ENCODE measurements at places on chromosomes 4 and X.

- DNase-seq = no peak
These were observed 125.3 kb downstream of the SOWAHB start for GRCh38 chr4:76772498-76773106.

GRCh38 chr4:68365068-68365467 lies 15.2 kb upstream of the YTHDC1 start:
- DNase-seq = no peak

DNA sequence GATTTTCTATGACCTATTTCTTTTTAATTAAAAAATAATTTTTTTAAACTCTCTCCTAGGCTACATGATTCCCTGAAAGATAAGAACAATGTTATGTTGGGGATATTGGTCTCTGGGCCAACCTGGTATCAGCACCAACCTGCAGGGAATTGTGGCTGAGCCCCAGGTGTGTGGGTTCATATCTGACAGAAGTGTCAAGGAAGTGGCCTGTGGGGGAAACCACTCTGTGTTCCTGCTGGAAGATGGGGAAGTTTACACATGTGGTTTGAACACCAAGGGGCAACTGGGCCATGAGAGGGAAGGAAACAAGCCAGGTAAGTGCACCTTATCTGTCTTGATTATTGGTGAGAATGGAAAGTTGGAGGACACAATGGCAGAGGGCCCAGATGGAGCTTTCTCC lies 13.5 kb downstream of the HERC3 start:
- no peak for DNase-seq

DNA sequence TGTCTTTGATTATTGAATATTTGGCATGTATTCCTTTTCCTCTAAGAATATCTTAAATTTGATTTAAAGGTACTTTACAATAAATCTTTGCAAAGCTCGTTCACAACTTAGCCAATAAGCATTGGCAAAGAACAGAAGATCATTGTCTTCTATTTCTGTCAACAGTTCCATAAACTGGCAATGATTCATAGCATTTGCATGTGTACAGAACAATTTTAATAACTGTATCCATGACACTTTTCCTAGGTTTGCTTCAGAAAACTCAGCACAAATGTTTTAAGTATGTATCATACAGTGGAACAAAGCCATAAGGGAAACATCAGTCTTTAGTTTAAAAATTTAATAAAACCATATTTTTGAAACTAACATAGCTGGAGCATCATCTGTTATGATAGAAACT lies 462.7 kb upstream of the RPS6KA3 start:
- DNase-seq = no peak

DNA sequence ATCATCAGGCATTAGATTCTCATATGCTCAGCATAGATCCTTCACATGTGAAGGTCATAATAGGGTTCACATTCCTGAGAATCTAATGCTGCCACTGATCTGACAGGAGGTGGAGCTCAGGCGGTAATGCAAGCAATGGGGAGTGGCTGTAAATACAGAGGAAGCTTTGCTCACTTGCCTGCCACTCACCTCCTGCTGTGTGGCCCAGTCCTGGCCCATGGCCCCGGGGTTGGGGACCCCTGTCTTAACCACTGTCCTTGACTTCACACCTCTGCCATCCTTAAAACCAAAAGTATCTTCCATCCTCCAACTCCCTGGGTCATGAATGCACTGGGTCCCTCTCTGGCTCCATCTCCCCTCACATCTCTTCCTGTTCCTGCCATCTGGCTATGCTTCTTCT lies 129.1 kb downstream of the HMX1 start:
- peak; percentile 20 for DNase-seq

- no peak for DNase-seq
These were observed 130.5 kb downstream of the ANK2 start for GRCh38 chr4:113179996-113180395.
